ENCODE measurements at places on chromosomes 5 and 9.

DNA sequence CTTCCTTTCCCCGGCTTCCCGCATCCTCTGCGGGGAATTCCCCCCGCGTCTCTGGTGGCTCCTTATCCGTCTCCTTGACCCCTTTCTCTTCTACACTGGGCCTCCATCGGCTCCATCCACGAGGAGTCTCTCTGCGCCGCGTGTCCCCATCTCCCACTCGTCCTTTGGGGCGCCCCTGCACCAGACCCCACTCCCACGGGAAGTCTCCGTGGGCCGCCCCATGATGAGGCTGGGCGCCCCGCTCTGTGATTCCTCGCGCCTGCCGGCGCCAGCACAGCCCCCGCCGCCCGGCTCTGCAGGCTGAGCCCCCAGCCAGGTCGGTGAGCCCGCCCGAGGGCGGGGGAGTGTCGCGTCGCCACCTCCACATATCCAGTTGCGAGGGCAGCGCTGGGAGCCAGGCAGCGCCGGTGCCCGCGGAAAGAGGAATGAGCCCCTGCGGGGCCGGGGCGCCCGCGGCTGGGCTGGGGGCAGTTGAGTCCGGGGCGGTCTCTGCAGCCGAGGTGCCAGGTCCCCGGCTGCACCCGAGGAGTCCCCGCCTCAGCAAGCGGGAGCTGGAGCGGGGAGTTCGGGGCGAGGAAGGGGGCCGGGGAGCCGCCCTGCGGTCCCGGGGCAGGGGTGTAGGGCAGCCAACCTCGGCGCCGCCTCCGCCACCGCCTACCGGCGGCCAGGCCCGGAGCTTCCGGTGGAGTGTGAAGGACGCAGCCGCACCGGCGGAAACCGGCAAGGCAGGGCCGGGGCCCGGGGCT lies 2.1 kb upstream of the TRAF1 start:
- no peak for DNase-seq

DNA sequence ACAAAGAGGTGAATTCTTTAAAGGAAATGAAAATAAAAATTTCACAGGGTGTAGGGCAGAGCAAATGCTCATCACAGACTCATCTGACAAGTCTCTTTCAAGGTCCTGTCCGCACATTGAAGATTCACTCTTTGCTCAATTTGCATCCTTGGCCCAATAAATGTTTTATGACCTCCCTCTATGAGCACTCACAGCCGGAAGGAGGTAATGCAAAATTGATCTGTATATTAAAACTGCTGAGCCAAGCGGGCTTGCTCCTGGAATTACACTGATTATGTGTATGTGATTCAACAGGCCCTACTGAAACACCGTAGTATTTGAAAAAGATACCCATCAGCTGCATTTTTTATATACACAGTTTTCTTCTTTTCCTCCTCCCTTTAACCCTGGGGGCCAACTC lies 246.8 kb downstream of the IZUMO3 start:
- DNase-seq = no peak

DNA sequence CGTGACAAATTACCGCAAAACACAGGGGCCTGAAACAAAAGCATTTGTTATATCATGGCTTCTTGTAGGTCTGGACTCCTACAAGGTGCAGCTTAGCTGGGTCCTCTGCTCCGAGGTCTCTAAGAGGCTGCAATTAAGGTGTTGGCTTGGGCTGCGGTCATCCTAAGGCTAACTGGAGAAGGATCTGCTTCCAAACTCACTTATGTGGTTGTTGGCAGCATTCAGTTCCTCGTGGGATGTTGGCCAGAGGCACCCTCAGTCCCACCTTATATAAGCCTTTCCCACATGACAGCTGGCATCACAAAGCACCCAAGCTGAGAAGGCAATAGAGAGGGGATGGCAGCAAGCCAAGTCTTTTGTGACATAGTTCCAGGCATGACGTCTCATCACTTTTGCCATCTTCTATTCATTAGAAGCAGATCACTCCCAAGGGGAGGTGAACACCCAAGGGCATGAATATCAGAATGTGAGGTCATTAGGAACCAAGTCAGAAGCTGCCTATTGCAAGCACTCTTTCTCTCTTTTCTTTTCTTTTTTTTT lies 47.9 kb upstream of the ZBTB43 start:
- DNase-seq = no peak

DNA sequence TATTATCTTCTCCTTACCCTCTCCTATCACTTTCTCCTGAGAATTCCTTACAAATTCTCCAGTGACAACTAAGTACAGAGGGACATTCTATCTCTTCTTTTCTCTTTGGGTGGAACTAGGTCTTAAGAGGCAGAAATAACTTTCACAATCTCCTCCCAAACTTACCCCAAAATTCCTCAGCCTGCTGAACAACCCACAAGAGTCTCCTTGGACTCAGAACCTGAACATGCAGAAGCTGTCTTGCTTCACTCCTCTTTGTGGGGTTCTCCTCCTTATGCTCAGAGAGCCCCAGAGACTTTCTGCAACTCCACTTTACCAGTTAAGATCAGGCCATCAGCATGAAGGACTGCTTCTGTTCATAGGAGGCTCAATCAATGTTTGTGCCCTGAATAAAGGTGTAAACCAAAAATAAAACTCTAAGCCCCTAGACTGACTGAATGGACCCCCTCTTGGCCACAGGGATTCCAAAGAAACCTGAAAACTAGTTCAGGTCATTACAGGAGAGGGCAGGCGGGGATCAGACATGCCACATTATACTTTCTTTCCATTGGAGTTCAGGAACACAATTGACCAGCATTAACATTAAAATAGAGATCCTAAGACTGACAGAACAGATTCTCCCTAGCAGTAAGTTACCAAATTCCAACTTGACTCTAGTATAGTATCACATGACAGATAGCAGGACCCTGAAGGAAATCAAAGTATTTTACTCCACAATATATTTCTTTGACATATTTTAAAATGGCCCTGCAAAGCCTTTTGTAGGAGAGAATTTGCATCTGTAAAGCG lies 179.7 kb upstream of the FBXL17 start:
- DNase-seq = no peak

DNA sequence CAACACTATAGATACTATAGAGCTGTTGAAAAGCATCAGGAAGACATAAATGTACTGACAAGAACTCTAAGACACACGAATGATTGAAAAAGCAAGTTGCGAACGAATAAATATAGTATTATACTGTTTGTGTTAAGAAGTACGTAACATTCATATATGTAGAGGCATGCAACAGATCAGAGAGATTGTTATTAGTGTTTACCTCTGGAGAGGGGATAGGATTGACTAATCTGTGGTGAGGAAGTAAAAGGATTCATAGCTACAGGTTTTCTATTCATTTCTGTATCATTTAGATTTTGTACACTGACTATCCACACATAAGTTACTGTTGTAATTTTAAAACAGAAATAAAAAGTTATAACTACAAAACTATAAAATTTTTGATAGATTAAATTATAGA lies 147.6 kb upstream of the SV2C start:
- no peak for DNase-seq

GRCh38 chr5:95660060-95660459 lies 13.5 kb downstream of the RFESD start:
- DNase-seq = no peak

DNA sequence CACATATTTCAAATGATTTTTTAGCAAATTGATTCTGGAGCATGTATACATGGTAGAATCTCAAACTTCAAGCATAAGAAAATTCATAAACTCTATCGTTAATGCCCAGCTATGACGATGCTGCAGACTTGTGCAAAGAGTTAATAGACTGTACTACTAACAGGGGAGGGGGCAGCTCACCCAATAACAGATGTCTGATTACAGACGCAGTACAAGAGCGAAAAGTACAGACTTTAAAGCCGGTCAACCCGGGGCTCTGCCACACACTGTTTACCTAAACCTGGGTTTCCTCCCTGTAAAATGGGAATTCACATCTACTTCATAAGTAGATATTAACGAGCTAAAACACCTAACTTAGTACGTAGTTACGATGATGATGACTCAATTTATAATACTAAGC lies 651 bp downstream of the TRIM23 start:
- no peak for DNase-seq

DNA sequence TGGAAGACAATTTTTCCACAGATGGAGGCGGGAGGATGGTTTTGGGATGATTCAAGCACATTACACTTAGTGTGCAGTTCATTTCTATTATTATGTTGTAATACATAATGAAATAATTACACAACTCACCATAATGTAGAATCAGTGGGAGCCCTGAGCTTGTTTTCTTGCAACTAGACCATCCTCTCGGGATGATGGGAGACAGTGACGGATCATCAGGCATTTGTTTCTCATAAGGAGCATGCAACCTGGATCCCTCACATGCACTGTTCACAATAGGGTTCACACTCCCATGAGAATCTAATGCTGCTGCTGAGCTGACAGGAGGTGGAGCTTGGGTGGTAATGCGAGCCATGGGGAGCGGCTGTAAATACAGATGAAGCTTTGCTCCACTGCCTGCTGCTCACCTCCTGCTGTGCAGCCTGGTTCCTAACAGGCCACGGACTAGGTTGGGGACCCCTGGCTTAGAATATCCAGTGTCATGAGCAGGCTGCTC lies 1.6 kb downstream of the STKLD1 start:
- DNase-seq = no peak

DNA sequence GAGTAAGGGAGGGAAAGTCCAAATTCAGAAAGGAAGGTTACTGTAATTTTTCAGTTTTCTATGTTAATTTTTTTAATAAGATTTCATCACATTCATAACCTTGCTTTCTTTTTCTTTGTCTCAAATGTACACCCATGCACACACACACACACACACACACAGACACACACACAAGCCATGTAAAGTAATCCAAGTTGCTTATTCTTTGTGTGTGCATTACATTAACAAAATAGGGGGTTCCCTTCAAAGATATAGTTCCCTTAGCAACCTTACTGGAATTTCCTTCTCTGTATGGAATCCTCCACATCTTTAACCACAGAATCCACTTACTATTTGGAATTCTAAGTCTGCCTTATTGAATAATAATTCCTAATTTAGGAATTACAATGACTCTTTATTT lies 32.7 kb downstream of the ZNF366 start:
- no peak for DNase-seq

All from stimulated activated CD8-positive, alpha-beta memory T cell treated with anti-CD3 and anti-CD28 coated beads, Interleukin-4, amount 100 ng/mL, for 1 hour (primary cell).